EL (cell line): ENCODE measurements at places on chromosomes 11 and 22.

DNA sequence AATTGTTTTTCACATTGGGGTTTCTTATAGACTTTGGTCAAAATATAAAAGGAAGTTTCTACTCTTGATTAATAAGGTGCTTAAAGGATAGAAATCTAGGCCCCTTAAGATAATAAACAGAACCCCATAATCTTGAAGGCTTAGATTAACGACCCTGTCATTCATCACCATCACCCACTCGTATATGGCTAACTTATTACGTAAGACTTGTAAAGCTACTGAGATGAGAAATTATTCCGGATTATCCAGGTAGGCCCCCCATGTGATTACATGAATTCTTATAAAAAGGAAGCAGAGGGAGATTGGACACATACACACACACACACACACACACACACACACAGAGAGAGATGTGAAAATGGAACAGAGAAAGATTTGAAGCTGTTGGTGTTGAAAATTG, 1489.2 kb upstream of the TENM4 start:
- no peak for DNase-seq

DNA sequence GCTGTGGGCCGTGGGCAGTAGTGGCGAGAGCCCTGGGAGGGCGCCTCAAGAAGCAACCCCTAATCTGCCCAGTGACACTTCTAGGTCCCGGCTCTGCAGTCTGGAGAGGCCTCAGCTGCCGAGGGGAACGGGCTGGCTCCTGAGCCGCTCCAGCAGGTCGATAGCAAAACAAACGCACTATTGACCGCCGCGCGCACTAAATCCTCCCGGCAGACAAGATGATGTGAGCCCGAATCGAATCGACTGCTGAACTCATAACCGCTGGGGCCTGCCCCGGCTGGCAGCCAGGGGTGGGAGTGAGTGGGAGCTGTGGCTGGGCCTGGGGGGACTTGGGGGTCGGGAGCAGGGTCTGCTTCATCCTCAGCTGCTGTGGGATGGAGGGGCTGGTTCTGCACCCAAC, 36.1 kb downstream of the FLRT1 start:
- DNase-seq = no peak

GRCh38 chr11:94504689-94505293, 7.5 kb upstream of the C11orf97 start:
- DNase-seq = peak; percentile 64

GRCh38 chr22:45445031-45445710, 31.7 kb downstream of the RIBC2 start:
- DNase-seq = no peak

DNA sequence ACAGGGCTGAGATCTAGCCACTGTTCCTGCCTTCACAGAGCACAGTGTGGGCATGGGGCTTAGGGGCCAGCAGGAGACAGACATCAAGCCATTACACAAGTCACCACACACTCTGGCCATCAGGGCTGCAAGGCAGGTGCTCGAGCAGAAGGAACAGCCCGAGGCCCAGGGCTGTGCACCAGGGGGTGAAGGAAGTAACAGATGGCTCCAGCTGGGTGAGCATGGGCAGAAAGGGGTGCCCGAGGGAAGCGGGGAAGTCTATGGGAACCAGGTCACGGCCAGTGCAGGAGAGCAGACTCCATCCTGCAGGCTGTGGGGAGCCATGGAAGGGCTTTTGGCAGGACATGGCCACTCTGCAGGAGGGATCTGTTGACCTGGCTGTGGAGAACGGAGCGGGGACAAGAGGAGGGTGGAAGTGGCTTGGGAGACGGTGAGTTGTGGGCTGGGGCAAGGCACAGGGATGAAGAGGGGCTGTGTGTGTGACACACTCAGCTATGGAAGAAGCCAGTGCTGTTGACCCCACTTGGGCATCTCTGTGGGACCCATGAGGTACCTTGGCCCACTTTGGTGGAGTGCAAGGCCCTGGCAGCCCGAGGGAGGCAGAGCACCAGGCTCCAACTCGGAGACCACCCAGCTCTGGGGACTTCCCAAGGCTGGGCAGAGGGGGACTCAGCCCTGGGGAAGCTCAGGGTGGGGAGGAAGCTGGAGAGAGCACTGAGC, 3.6 kb downstream of the C11orf68 start:
- DNase-seq = peak; percentile 70

DNA sequence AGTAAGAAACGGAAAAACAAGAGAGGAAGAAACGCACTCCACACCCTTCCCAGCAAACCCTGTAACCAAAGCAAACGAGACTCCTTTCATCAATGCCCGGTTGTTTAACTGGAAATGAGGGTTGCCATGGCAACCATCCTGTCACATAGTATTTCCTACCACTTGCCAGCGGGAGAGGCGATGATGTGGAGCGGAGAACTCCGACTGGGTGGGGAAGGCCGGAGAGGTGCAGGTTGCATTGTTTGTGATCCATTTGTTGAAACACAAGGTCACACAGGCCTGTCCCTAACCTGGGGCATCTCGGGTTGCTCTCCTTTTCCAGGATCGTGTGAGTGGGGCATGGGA, 609.9 kb downstream of the BUD13 start:
- no peak for DNase-seq

GRCh38 chr11:71250523-71251150, 1.7 kb downstream of the SHANK2 start:
- DNase-seq = no peak

DNA sequence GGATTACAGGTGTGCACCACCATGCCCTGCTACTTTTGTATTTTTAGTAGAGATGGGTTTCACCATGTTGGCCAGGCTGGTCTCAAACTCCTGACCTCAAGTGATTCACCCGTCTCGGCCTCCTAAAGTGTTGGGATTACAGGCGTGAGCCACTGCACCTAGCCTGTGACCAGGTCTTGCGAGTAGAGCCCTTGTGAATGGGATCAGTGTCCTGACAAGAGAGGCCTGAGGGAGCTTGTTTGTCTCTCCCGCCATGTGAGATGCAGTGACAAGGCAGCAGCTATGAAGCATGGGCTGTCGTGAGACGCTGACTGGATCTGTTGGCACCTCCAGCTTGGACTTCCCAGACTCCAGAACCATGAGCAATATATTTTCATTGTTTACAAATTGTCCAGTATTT, 69.3 kb downstream of the LRRC32 start:
- no peak for DNase-seq

GRCh38 chr22:30870451-30871345, 97.9 kb downstream of the MORC2 start:
- DNase-seq = no peak

DNA sequence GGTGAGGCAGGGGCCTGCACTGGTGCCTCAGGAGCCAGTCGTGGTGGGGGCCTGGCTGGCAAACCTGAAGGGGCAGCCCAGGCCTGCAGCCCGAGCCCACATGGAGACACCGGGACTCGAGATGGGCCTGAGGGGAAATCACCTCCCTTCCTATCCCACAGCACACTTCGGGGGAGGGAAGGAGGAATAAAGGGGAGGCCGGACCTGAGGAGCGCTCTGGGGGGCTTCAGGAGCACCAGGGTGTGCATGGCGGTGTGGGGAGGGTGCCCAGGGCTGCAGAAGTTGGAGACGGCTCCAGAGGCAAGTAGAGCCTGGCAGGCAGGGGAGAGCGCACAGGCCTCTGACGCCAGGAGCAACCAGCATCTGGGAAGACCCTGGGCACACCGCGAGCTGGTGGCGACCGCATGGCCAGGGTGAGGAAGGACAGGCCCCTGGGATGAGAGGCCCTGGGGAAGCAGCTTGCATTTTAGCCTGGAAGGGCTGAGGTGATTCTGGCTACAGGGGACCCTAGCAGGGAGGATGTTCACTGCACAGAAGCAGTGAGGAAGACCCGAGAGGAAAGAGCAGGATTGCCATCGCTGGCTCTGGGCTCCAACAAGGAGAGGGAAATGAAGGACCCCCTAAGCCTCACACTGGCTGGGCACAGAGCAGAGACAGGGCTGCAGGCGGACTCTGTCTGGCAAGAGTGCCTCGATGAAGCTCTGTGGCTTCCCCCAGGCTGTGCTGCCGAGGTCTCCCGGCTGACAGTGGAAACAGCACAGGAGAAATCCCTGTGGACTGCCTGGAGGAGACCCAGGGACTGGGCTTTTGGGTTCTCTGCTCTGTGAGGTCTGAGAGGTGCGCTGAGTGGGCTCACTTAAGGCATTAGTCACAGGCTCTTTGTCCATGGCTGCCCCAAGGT, 457.7 kb downstream of the BRD1 start:
- no peak for DNase-seq

DNA sequence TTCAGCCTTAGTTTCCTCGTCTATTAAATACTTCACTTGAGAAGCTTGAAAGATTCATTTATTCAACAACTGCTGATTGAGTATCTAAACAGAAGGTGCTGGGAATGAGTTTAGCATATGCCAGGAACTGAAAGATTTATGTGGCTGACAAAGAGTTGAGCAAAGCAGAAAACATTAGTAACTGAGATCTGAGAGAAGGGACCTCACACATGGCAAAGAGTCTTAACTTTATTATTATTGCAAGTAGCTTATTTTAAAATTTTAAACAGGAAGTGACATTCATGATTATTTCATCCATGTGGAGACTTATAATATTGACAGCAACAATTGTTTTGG, 133.6 kb downstream of the CASP12 start:
- no peak for DNase-seq

- DNase-seq = no peak
Observed at GRCh38 chr11:129694966-129695365, 120.7 kb upstream of the TMEM45B start.

- DNase-seq = peak; percentile 64
Observed at GRCh38 chr11:5600374-5600851, 4.0 kb downstream of the TRIM6 start.

GRCh38 chr11:117356126-117356890, 28.7 kb downstream of the CEP164 start:
- no peak for DNase-seq

GRCh38 chr11:91730057-91730456, 494.6 kb upstream of the FAT3 start:
- no peak for DNase-seq
